ENCODE measurements at places on chromosomes 12 and 14. TPM values are rescaled to one million over a fixed set of nuclear protein-coding genes. Genes with fewer than 3 reads are reported as not detected.

Gene PPM1H
- 0.13 TPM for total RNA-seq

Gene P3H3
- total RNA-seq, result 1.8 TPM

Gene ACSS3
- total RNA-seq, result not detected

Gene CPNE6
- total RNA-seq, result not detected

Gene FZD10
- total RNA-seq, result not detected

Gene TDG
- total RNA-seq, result 53.8 TPM

Gene CLEC4D
- total RNA-seq, result not detected

Gene TAS2R13
- 0.21 TPM for total RNA-seq

Gene EML1
- 1.3 TPM for total RNA-seq

Gene SGPP1
- 12.8 TPM for total RNA-seq

Gene PLCZ1
- not detected for total RNA-seq

Gene PIP4K2C
- 22.3 TPM for total RNA-seq

Gene RERGL
- not detected for total RNA-seq
